ENCODE measurements at places on chromosomes 6 and 20.

DNA sequence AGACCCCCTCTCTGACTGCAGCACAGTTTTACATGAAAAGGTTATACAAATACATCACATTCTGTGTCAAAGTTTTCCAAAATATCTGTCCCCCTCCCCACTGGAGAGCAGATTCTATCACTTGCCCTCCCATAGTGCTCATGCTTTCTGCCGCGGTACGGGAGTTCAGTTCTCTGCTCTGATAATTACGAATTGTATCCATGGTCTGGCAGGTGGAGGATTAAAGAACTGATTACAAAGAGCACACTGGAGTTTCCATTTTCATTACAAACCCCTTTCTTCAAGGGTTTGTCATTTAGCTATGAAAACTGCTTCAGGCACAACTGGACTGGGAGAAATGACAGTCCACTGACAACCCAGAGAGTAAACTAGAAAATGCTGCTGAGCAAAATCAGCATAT lies 166.0 kb downstream of the PDSS2 start:
- DNase-seq, result no peak

DNA sequence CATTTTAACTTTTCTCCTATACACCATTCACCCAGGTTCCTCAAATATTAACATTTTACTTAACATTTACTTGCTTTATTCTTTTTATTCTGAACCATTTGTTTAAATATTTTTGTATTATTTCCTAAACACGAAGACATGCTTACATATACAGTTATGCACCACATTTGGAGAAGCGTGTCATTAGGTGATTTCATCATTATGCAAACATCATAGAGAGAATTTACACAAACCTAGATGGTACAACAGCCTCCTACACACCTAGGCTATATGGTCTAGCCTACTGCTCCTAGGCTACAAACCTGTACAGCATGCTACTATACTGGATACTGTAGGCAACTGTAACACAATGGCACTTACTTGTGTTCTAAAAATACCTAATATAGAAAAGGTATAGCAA lies 6.6 kb downstream of the TDP2 start:
- DNase-seq, result no peak

DNA sequence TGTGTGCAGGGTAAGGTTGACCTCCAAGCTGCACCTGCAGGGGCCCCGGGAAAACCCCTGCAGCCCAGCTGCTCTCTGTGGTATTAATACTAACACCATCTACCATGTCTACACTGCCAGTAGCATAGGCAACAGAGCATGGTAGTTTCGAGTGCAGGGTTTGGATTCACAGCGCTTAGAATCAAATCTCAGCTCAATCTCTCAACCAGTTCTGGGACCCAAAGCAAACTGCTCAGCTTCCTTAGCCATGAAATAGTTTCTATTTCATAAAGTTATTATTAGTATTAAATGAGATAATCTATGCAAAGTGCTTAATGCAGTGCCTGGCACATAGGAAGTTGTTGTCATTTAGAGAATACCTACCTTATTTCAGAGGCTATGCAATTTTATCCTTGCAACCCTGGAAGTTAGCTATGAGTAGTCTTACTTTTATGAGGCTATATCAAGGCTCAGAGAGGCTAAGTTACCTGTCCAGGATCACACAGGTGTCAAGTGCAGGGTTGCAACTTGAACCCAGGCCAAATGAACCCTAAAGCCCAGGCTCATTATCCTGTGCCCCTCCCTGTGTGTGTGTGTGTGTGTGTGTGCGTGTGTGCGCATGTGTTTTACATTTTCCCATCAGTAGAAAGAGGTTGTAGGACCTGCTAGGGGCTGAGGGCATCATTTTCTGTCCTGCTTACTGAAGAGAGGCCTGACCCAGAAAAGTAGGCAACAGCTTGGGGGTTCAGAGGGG lies 27.6 kb upstream of the MRPS18A start:
- DNase-seq, result peak; percentile 65

DNA sequence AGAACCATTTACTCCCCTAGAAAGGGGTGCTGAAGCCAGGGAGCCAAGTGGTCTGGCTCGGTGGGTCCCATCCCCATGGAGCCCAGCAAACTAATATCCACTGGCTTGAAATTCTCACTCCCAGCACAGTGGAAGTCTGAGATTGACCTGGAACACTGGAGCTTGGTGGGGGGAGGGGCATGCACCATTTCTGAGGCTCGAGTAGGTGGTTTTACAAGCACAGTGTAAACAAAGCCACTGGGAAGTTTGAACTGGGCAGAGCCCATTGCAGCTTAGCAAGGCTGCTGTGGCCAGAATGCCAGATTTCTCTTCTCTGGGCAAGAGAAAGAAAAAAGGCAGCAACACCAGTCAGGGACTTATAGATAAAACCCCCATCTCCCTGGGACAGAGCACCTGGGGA lies 855.8 kb upstream of the CITED2 start:
- DNase-seq, result peak; percentile 53

- no peak for DNase-seq
Measured at GRCh38 chr6:101114703-101115102, 233.6 kb upstream of the ASCC3 start.

DNA sequence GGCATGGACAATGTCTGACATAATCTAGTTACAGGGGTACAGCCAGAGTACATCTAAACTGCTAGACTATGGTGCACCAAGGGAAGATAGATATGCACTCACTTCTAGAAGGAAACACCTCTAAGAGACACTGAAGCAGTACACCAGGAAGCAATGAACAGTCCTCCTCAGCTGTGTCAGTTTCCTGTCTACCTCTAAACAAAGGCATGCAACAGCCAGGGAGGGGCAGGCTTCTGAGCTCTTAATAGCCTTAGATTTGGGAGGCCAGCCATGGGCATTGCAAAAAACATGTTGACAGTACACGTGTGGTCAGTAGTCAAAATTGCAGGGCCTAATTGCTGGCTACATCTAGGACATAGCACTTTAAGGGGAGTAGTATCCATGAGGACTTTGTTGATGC lies 21.4 kb downstream of the CRYBG1 start:
- DNase-seq, result peak; percentile 21

DNA sequence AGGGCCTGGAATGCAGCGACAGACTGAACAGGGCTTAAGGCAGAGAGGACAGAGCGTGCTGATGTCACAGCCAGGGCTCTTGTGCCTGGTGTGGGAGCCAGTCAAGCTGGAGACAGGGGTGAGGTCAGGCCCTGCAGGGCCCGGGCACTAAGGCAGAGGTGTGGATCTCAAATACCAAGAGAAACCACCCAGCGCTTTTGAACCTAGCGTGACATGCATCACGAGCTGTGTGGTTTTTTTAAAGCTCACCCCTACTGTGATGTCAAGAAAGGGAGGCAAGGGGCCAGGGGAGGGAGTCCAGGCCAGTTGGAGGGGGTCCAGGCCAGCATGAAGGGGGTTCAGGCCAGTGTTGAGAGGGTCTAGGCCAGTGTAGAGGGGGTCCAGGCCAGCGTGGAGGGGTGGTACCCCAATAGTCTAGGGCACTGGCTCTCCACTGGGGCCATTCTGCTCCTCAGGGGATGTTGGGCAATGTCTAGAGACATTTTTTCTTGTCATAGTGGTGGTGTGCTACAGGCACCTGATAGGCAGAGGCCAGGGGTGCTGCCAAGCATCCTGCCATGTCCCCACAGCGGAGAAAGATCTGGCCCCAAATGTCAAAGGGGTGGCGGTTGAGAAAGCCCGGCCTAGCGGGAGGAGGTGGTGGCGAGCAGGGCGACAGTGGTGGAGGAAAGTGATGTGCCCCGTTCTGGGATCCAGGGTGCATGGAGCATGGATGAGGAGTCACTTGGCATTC lies 42.6 kb downstream of the RBM38 start:
- no peak for DNase-seq

DNA sequence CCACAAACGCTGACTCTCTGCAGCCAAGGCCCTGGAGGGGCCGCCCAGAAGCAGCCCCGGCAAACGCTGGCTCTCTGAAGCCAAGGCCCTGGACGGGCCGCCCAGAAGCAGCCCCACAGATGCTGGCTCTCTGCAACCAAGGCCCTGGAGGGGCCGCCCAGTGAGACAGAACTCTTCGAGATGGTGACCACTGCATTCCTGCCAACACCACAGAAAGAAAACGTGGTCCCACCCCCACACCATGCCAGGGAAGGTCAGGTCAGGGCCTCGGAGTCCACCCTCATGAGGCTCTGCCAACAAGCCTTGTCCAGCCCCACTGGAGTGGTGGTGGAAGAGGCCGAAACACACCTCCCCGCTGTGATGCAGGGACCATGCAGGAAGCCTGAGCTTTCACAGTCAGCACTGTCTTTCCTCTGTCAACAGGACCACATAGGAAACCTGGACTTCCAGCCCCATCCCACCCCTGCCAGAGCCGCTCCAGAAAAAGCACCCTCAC lies 97.5 kb downstream of the DLL1 start:
- DNase-seq, result no peak

DNA sequence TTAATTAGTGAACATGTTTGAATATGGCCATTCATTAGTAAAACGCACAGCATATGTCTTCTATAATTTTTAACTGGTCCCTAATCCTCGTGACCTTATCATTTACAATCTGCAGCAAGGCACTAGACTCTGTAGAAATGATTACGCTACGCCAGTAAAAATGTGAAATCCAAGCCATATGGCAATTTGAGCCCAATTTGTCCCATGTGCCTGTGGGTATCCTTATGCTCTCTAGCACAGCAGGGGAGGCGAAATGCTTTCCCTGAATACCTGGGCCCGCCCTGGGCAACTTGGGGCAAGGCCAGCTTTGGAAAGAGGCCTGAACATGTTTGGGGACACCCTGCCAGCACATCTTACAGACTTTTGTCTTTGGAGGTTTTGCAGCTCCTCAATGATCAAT lies 122.7 kb upstream of the AGPAT4 start:
- DNase-seq, result no peak

GRCh38 chr6:167501831-167502385 lies 177.0 kb downstream of the TTLL2 start:
- DNase-seq, result peak; percentile 69

GRCh38 chr6:112640891-112641290 lies 293.8 kb downstream of the RFPL4B start:
- no peak for DNase-seq

GRCh38 chr6:121823437-121823851 lies 388.0 kb downstream of the GJA1 start:
- DNase-seq, result no peak

DNA sequence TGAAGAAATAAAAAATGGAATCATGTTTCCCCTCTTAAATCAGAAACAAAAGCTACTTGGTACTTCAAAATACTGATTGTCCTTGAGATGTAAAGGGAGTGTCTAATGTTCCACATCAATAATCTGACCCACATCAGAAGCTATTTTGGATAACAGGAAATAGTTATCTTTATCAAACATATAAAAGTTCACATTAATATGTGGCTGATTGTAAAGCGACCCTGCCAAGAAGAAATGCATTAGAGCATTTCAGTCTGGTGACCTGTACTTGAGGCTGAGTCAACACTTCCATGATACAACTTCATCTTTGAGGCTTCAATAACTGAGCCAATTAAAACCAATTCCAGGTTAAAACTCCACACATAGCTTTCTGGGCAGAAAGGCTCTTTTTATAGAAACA lies 31.8 kb downstream of the SYNE1 start:
- no peak for DNase-seq

- DNase-seq, result no peak
Measured at GRCh38 chr6:113246186-113246585, 611.0 kb upstream of the MARCKS start.

- DNase-seq, result no peak
Measured at GRCh38 chr20:31549513-31549880, 35.3 kb downstream of the HM13 start.

DNA sequence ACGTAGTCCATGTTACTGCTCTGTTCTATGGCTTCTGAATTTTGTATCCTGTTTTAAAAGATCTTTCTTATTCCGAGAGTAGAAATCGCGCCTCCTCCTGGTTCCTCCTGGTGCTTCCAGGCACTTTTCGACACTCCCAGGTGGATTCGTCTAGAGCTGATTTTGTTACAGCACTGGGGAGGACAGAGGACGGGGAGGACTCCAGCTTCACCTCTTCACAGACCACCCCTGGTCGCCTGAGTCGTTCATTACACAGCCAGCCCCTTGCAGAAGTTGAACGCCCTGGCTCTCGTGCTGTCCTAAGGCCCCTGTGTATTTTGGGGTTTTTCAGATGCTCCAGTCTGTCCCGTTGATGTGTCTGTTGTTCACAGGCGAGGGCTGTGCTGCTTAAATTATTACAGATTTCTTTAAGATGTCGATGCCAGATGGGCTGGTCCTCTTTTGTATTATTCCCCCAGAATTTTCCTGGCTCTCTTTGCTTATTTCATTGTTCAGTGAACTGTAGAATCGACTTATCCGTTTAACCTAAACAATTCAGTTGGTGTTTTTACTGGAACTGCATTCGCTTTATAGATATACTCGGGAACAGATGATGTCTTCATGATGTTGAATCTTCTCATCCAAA lies 30.5 kb downstream of the COL20A1 start:
- no peak for DNase-seq

DNA sequence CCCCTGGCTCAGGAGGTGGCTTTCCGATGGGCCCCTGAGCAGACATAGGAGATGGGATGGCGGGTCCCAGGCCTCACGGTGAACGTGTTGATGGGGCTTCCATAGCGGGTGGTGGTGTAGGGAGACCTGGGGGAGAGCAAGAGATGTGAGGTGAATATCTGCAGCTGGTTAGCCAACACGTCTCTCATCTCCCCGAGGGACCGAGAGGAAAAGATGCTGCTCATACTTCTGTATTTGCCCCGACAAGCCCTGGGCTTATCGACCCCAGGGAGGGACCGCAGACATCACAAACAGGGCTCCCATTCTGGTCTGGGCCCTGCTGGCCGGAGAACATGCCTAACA lies 38.7 kb downstream of the C6orf132 start:
- no peak for DNase-seq

Measured in transverse colon (tissue), 4 donors.